ENCODE measurements at places on chromosomes 2 and 18.

DNA sequence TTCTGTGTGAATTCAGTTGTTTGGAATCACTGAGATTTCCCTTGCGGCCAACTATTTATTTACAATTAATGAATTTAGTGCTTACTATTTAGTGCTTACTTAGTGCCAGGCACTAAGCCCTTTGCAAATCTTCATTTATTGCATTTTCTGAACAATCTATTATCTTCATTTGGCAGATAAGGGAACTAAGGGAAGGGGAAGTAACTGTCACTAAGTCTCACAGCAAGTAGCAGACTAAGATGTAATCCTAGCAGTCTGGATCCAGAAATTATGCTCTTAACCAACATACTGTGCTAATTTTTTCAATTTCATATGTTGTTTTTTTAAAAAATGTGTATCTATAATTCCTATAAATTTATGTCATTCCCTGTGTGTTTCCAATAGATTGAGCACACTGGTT is 214.4 kb upstream of the EPC2 start:
- no peak for DNase-seq

- no peak for DNase-seq
Observed at GRCh38 chr2:52454962-52455361, 1312.6 kb upstream of the CHAC2 start.

DNA sequence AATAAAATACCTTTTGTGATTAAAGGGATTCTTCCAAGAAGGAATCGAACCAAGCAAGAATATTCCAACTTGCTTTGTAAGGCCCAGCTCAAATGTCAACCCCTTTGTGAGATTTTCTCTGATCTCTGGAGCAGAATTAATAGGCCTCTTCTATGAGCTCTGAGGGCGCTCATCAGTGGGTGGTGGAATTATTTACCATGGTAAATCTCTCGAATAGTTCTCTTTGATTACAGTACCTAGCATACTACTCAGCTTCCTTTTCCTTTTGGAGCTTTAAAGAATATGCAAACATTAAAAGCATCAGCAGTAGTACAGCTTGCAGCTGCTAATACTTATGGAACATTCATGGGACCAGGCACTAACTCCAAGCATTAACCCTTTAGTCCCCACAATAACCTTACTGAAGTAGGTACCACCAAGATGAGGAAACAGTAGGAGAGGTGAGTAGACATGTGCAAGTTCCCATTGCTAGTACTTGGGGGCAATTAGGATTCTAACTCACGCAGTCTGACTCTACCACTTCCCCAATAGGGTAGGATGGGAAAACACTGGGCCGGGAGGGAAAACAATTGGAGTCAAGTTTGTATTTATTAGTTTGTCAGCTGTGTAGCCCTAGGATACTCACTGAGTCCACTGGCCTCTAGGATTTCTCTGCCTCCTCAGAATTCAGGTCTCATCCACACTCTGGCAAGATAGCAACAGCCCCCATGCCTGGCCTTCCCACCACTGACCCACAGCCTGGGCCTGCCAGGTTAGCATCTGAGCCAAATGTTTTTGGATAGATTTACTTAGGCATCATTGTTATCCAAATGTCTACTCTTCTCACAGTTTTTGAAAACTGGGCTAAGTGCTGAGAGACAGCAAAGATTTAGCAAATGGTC is 21.7 kb downstream of the ADD2 start:
- no peak for DNase-seq

DNA sequence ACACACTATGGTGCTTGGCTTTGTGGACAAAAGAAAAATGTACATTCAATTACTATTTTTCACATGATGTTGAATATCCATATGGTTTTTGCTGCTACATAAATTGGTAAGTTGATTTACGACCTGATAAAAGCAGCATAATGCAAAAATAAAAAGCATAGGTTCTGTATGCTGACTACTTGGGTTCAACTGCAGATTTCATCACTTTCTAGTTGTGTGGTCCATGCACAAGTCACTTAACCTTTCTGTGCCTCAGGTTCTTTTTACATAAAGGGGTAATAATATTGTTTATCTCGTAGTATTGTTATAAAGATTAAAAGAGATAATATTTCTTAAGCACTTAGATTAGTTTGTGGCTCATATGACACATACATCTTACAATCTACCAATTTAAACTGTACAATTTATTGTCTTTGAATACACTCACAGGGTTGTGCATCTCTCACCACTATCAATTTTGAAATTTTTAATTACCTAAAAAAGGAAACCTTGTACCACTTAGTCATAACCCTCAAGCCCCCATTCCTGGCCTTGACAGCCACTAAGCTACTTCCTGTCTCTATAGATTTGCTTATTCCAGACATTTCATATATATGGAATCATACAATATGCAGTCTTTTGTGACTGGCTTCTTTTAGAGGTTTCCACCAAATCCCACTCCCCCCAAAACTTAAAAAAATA is 1443.9 kb downstream of the SUCLG1 start:
- DNase-seq, result no peak

GRCh38 chr2:216084547-216084946 is 2.8 kb downstream of the TMEM169 start:
- DNase-seq, result no peak

- DNase-seq, result peak; percentile 71
Observed at GRCh38 chr2:178241844-178242551, 47.7 kb downstream of the OSBPL6 start.

- DNase-seq, result no peak
Observed at GRCh38 chr2:109538546-109538945, 75.2 kb downstream of the SEPTIN10 start.

DNA sequence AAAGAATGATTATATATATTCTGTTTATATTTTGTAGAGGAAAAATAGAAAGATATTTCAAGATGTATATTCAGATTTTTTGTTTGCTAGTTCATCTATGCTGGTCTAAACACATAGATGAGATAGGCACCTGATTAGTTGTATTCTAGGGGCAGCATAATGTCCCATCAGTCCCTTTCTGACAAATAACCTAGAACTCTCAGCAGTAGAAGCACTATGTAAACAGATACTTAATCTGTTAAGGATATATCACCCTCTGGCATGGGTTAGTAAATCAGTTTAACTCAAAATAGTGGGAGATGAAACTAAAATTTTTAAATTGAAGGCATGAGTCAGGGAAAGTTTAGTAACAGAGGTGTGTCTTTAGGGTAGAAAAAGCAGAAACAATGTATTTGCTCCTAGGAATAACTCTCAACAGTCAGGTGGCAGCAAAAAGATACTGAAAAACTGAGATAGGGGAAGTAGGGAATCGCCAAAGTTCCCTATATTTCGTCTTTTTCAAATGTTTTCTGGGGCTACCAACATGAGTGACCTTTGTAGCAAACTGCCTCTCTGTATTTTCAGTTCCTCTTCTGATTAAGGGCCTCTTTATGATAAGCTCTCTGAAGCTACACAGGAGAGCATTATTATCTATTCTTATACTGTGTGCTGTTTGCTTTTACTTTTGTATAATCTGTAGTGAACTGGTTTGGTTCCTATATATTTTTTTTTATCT is 5.7 kb downstream of the PPP1R1C start:
- DNase-seq, result no peak

DNA sequence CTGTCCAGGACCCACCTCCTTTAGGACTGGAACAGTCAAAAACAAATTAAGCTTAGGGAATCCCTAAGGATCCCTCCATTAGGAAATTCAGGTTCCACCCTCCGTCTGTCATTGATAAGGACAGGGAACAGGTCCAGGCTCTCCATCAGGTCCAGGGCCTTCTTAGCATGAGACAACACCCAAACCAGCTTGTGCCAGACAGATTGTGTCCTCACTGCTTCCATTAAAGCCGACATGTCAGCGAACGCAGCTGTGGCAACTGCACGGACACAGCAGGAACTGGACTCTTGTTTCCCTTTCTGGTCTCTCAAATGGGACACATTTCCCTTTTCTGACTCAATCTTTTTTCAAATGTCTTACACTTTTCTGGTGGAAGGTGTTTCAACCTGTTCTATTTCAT is 81.4 kb downstream of the BCL11A start:
- DNase-seq, result no peak

All from RCC 7860 (cell line).